ENCODE measurements at places on chromosomes 3 and 15.

- no peak for DNase-seq
Observed at GRCh38 chr3:153144071-153144470, 18.0 kb upstream of the RAP2B start.

GRCh38 chr3:100023150-100023549, 91.2 kb downstream of the FILIP1L start:
- no peak for DNase-seq

DNA sequence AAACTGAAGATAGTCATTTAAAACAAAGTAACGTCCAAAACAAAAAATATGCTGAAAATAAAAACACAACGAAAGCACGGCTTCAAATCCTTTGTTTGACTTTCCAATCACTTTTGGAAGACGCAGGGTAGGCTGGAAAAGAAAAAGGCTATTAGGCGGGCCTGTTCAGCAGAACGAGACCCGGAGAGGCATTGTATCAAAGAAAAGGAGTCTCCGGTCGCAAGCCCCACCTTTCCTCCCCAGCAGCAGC, 691 bp downstream of the SENP7 start:
- DNase-seq = no peak

GRCh38 chr3:135992072-135992471, 26.5 kb downstream of the PPP2R3A start:
- DNase-seq = no peak

GRCh38 chr15:74141591-74141990, 11.2 kb downstream of the ISLR2 start:
- DNase-seq = no peak

DNA sequence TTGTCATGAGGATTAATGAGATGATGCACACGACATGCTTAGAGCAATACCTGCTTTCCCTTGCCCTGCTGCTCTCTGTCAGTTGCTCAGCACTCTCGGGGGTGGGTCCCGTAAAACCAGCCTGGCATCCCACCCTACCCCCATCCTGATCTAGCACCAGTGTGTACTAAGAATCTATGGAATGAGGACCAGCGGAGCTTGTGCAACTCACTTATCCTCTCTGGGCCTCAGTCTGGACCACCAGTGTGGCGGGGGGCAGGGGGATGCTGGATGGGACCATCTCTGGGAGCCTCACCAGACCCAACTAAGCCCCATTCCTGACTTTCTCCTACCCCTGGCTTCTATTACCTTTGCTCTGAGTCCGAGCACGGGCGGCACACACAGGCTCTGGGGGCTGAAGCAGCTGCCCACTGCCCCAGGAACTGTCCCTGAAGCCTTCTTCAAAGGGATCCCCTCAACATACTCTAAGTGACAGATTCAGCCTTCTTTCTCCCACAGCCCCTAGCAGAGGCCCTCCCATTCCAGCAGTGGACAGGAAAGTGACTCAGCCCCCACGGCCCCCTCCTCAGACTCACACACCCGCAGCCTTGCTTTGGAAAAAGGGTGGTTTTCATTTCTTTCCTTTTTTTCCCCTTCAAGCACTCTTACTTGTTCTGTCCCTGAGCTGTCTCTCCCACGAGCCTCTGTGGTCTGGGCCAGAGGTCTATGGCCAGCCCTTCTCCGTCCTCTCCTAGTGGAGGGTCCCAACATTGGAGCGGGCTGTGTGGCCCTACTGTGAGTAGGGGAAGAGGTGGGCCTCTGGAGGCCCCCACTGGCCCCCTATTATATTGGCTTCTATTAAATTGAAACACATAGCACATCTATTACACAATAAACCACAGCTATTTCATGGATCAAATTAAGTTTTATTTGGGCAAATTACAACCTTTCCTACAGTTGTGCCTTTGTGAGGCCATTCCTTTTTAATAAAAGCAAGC, 100.3 kb downstream of the SMAD6 start:
- DNase-seq = no peak

- no peak for DNase-seq
Observed at GRCh38 chr3:161770484-161771386, 274.1 kb downstream of the OTOL1 start.

DNA sequence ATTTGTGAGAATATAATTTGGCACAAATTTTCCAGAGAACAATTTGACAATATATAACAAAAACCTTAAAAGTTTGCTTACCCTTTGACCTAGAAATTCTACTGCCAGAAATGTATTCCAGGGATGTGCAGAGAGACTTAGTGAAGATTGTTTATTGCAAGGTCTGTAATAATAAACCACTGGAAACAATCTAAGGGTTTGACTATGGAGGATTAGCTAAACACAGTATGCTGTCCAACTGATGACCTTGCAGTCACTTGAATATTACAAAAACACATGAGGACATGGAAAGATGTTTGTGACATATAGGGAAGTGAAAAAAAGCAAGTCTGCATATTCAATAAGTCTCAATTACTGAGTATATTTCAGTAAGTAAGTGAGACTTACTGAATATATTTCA, 48.1 kb upstream of the CDV3 start:
- no peak for DNase-seq

GRCh38 chr3:157589211-157589610, 86.0 kb upstream of the VEPH1 start:
- no peak for DNase-seq

GRCh38 chr3:63877737-63878393, 14.2 kb downstream of the ATXN7 start:
- DNase-seq = no peak

DNA sequence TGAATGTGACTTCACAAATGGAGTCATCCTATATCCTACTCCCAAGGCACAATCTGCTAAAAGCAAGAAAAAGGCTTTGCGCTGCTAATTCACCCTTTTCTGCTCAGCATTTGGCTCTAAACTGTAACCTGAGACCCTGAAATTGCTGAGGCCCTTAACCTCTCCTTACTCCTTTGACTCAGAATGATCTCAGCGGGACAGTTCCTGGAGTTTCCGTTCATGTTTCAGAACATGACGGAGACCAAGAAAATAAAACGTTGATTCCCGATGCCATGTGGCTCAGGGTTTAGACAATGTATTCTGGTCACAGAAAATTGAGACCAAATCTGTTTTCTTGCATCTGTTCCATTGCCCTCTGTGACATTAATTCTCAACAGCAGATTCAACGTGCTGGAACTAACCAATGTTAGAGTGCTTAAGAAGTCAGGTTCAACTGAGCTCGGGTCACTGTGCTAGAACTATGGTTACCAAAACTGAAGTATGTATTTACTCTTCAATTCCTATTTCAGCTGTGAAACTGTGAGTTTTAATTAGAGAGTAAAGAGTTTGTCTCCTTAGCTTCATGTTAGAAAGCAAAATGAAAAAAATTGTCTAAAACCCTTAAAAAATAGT, 45.4 kb upstream of the TMC3 start:
- DNase-seq = no peak

GRCh38 chr3:5798809-5799208, 611.3 kb downstream of the EDEM1 start:
- no peak for DNase-seq

DNA sequence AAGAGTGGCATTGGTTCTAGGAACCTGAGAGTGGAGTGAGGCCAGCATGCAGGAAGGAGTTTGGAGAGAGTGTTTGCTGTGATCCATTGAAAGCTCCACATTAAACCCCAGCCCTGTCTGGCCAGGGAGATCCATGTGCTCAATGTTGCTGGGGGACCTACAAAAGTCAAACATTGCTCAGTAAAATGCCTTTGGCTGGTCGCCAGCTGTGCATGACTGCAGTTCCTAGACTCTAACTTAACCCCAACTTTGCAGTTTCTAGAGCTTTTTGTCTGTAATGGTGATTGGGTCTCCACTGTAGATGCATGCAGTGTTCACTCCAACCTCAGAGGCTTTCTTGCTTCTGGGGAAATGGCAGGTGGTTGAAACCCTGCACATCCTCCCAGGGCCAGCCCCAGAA, 99.7 kb upstream of the ABHD17C start:
- no peak for DNase-seq

DNA sequence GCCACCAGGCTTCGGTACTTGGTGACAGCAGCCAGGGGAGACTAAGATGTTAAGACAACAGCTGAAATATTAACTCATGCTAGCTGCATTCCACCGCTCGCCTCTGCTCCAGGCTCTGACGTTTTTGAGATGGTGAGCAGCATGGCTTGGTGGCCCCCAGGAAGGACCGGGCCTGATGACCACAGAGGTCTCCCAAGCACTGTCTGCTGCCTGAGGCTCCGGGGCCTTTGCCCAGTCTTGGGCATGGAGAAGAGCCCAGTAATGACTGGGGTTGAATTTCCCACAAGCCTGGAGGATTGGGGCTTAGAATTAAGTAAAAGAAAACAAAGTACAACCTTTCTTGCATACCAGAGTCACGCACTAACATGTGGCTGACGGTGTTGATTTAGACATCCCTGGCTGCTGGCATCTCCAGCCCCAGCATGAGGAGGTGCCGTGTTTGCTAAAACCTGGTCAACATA, 243.6 kb upstream of the LYSMD4 start:
- DNase-seq = no peak

DNA sequence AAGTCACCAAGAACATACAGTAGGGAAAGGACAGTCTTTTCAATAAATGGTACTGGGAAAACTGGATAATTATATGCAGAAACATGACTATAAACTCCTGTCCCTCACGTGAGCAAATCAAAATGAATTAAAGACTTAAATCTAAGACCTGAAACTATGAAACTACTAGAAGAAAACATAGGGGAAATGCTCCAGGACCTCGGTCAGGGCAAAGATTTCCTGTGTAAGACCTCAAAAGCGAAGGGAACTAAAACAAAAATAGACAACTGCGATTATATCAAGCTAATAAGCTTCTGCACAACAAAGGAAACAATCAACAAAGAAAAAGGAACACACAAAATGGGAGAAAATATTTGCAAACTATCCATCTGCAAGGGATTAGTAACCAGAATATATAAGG, 62.7 kb downstream of the CRYGS start:
- DNase-seq = no peak

DNA sequence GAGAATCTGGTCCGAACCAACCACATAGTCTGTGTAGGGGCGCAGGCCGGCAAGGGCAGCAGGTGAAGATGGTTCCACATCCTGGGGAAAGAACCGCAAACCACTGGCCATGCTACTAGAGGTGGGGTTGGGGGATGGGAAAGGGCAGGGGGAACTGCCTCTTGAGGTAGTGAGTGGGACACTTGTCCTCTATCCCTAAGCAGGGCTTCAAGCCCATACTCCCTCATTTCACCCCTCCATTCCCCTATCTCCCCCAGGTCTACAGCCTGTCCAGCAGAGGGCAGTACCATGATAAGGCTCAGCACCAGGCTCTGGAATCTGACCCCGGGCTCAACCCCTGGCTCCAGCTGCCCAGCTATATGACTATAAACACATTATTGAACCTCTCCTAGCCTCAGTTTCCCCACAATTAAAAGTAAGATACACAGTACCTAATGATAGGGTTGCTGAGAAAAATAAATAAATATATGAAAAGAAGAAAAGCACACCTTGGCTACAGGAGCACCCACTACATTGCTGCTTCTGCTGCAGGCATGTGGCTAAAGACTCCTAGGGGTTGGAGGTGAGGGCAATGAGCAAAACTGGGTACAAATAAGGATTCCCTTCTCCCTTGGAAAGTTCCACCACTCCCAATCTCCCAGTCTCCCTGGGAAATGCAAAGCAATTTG, 6.3 kb downstream of the GORASP1 start:
- DNase-seq = peak; percentile 22

- no peak for DNase-seq
Observed at GRCh38 chr3:133745981-133746711, at the start of gene TF. Gene TF (plus strand): TSS chr3:133746393. CDS start chr3:133746441, 48 bp downstream.

DNA sequence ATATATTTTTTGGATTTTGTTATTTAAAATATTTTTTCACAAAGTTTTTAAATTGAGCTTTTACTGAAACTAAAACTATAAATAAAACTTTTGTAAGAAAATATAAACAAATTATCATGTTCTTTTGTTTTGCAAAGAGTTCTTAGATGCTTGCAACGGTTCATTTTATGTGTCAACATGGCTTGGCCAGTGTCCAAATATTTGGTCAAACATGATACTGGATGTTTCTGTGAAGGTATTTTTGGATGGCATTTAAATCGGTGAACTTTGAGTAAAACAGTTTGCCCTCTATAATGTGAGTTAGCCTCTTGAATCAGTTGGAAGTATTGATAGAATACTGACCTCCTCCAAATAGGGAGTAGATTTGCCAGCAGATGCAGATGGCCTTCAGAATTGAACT, 612.6 kb upstream of the NECTIN3 start:
- DNase-seq = no peak

DNA sequence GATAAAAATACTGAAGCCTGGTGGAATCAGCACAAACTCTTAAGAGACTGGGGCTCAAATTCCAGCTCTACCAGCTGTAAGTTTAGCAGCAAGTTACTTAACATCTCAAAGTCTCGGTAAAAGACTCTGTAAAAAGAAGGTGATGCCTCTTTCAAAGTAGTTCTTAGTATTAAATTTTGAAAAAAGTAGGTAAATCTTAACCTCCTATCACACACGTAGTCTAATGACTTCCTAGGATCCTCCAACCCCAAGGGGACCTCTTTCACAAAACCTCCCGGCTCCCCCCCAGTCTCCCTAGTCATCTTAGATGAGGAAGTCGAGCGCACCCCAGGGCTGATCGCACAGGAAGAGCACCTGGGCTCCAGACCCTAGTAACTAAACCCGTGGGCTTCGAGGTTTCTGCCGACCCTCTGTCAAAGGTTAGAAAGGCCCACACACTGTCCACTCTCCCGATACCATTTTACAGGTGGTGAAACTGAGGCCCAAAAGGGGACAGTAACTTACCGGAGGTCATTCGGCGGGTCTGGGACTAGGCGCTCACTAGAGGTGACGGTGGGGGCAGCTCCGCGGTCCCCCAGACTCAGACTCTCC, 427 bp downstream of the MBD4 start:
- DNase-seq = peak; percentile 18

- DNase-seq = no peak
Observed at GRCh38 chr15:98823012-98823458, 174.7 kb downstream of the IGF1R start.

- DNase-seq = no peak
Observed at GRCh38 chr3:16106050-16106449, 68.4 kb upstream of the GALNT15 start.

DNA sequence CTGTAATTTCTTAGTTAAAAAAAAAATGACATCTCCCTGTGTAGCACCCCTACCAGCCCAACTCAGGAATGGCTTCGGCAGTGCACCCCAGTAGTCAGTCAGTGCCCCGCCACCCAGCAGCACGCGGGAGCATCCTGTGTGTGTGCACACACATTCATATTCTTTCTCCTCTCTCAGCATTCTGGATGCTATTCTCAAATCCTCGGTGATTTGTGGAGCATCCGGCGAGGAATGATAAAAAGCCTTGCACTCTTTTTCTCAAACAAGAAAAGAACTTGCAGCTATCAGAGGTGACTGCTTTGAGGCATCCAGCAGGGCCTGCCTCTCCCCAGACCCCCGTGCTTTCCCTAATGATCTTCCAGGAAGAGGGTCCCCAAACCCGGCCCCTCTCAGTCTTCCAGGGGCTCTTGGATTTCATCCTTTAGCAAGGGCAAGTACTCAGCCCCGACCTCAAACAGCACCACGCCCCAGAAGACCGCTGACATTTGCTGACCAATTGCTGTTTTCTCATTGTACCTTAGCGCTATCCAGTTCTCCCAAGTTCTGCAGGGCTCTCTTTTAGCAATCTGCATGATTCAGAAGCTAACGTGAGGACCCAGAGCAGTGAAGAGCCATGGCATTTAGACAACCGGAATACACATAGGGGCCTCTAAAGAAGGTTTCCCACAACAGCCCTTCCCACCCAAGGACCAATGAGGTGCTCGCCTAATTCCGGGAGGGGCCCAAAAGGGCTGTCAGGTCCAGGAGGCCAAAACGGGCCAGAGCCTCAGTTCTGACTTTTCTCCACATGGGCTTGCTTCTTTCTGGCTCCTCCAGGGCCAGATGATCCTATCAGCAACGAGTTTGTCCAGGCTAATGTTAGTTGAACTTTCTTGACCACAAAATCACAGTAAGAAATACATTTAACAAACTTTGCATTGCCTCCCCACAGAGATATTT, 72.2 kb downstream of the FAM174B start:
- DNase-seq = no peak

GRCh38 chr3:159627634-159628033, 361.0 kb upstream of the IL12A start:
- DNase-seq = no peak
